ENCODE measurements at places on chromosomes 2 and 18.
A peak's percentile ranks its signal among the peaks of the same experiment; 100 is the strongest.

- ATAC-seq, result no peak
These were observed at the start of gene C1QL2 for GRCh38 chr2:119158563-119159347. TSS of gene C1QL2 (minus strand) at chr2:119158751. CDS start at chr2:119158269, 482 bp downstream.

GRCh38 chr2:145723872-145724271 lies 1204.0 kb upstream of the ZEB2 start:
- no peak for ATAC-seq

GRCh38 chr2:198945496-198945895 lies 512.2 kb downstream of the SATB2 start:
- no peak for ATAC-seq

DNA sequence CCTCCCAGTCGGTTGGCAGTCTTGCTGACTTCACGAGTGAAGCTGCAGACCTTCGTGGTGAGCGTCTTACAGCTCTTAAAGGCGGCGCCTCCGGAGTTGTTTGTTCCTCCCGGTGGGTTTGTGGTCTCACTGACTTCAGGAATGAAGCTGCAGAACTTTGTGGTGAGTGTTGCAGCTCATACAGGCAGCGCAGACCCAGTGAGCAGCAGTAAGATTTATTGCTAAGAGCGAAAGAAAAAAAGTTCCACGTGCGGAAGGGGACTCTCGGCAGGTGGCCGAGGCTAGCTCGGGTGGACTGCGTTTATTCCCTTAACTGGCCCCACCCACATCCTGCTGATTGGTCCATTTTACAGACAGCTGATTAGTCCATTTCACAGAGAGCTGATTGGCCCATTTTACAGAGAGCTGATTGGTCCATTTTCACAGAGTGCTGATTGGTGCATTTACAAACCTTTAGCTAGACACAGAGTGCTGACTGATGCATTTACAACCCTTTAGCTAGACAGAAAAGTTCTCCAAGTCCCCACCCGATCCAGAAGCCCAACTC lies 240.3 kb downstream of the LRATD1 start:
- no peak for ATAC-seq

GRCh38 chr18:79598633-79599175 lies 80.9 kb upstream of the CTDP1 start:
- no peak for ATAC-seq

DNA sequence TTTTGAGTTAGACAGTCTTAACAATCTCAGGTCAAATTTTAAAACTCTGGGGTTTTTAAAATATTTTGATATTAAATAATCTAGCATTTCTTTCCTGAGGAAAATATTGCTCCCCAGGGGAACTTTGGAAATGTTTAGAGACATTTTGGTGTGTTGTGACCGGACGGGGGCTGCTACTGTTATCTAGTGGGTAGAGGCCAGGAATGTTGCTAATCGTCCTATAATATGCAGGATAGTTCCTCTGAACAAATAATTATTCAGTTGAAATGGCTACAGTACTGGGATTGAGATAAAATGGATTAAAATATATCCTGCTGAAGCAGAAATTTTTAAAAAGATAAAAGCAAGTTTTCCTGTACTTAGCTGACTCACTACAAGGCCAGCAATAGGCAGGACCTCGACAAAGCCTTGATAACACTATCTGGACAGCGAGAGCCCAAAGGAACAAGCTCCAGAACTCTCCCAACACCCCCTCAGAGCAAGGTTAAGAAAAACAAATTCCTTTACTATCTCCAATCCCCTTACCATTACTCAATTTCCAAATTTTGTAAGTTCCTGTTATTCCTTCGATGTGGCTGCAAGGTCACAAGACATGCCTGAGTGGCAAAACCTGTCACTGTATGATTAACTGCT lies 1407.4 kb downstream of the SUCLG1 start:
- no peak for ATAC-seq

- ATAC-seq, result no peak
These were observed 462.4 kb upstream of the ACVR2A start for GRCh38 chr2:147382322-147382948.

DNA sequence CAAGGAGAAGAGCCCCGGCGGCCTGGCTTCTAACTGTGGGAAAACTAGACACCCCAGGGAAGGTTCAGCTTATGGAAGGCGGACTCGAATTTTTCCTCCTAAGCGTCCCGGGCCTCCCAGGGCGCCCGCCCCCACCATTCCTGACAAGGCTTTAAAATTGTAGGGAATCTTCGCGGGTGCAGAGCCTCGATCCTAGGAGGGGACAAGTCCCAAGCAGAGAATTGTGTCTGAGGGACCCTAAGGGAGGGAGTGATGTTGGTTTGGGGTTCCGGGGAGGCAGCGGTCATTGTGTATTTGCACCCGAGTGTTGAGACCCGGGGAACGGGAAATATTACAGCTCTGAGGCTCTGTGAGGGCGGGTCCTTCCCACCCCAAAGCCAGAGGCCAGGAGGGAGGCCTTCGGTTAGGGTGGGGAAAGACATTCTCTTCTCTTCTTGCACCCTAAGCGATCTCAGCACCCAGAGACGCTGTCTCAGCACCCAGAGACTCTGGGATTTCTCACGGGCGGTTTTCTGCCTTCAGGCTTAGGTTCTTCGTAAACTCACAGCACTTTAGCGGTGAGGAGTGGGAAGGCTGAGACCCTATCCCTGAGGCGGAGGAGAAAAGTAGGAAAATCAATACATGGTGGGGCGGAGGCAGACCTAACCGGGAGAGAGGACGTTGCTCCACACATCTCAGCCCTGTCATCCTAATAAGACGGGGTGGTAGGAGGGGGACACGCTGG lies 7.6 kb downstream of the OSR1 start:
- ATAC-seq, result no peak

DNA sequence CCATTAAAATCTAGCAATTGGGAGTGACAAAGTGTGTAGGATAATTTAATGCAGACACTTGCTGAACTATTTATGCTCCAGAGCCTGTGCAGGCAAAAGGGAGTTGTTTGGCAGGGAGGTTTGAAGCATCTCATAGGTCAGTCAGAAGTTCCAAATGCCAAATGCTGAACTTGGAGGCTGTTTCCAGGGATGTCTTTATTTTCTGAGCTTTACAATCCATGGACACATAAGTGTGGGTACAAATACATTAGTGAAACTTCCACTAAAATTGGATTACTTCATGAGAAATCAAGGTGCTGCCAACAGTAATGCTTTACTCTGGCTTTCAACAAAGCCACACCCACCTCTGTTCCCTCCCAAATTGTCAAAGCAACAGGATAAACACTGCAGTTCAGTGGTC lies 422.1 kb upstream of the SETBP1 start:
- no peak for ATAC-seq

GRCh38 chr2:212288308-212288707 lies 250.3 kb downstream of the ERBB4 start:
- ATAC-seq, result no peak

DNA sequence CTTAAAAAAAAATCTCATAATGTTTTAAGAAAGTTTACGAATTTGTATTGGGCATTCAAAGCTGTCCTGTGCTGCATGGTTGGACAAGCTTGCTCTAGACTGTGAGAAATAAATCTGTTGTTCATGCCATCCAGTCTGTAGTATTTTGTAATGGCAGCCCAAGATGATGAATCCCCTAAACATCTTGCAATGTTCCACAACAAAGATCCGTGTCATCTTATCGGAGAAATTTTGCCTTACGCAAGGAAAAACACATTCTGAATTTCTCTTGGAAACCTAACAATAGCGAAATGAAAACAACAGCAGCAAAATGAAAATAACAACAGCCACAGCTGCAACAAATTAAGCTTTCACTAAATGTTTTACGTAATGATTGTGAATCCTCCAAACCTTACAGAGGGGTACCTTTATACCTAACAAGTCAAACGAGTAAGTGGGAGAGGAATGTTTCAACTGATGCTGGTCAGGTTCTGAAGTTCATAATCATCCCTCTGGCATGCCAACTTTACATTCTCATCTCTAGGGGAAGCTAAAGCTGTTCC lies 76.1 kb upstream of the RNU4ATAC start:
- ATAC-seq, result no peak

- no peak for ATAC-seq
These were observed 1060.6 kb upstream of the FANCL start for GRCh38 chr2:59301466-59302402.

- ATAC-seq, result no peak
These were observed 1105.1 kb upstream of the PIK3C3 start for GRCh38 chr18:40849886-40850285.

- no peak for ATAC-seq
These were observed 3.1 kb downstream of the RAMP1 start for GRCh38 chr2:237862528-237862895.

- no peak for ATAC-seq
These were observed 70.3 kb downstream of the POLR1A start for GRCh38 chr2:86035376-86035882.

- no peak for ATAC-seq
These were observed 192.1 kb upstream of the NCKAP5 start for GRCh38 chr2:133760376-133760775.

DNA sequence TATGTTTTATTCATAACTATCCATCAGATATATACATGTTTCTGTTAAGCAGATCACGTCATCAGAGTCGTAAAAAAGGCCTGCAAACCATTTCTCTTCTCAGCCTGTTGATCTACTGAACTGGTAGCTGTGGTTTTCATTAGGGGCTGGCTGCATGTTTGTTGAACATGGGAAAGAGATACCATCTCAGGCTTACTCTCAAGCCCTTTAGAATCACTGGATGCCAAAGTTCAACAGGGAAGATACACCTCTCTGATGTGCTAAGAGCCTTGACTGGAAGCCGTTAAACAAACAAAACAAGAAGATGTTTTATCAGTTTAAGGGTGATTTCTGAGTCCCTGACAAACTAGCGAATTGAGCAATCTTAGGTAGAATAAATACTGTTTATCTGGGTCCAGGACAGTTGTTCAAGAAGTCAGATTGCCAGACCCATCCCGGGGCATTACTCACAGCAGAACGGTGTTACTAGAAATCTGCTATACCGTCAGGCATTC lies 94.5 kb upstream of the LMAN1 start:
- no peak for ATAC-seq

DNA sequence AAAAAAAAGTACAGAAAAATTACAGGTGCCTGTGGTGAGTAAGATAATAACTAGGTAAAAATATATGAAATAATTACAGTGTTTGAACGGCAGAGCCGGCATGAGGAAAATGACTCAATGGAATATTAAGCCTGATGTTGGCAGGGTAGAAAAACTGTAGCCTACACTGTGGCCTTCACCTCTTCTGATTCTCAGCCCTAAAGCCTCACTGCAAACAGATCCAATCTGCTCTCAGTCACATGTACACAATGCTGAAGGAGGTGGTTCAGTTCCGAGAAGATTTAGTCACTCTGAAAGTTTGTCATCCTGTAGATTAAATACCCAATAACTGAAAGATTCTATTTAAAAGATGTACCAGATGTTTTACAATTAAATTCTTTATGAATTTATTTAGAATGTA lies 66.9 kb upstream of the MAP3K20 start:
- ATAC-seq, result peak; percentile 27

- no peak for ATAC-seq
These were observed 65.0 kb upstream of the ZNF236 start for GRCh38 chr18:76757335-76757734.

DNA sequence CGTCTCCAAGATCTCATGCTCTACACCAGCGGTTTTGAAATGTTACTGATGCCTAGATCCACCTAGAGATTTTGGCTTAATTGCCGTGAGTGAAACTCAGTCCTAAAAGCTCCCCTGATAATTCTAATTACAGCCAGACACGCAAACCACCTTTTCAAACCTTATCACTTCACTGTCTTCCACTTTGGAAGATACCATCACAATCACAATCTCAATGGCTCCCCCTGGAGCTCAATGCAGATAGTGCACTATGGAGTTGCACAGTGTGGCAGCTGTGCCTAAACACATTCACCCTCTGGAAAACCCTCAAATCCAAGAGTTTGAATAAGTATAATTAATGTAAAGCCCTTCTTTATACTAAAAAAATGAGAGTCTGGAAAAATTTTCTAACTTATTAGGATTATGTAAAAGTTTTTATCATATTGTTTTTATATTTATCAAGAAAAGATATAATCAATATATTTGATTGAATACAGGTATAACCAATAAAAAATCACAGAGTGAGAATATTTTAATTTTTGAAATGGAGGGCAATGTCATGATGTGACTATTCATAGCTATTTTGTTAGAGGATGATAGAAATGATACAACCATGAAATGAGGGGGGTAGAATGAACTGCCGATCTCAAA lies 102.9 kb upstream of the SLC8A1 start:
- no peak for ATAC-seq

- no peak for ATAC-seq
These were observed 155.9 kb upstream of the MAP3K20 start for GRCh38 chr2:172919732-172920131.

DNA sequence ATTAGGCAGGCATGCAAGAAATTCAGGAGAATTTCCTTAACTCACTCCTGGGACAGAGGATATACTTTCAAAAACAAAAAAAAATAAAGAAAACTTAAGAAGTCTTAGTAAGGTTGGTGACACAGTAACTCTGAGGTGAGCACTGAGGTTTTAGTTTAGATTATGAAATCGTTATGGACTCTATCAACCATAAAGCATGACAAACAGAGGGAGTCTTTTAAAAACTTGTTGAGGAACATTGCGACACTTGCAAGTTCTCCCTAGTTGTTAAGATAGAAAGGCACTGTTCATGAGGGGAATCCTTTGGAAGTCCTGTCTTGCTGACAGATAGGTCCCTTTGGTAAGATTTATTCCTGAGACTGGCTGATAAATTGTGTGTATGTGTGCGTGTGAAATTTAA lies 194.3 kb upstream of the ERBB4 start:
- ATAC-seq, result no peak

DNA sequence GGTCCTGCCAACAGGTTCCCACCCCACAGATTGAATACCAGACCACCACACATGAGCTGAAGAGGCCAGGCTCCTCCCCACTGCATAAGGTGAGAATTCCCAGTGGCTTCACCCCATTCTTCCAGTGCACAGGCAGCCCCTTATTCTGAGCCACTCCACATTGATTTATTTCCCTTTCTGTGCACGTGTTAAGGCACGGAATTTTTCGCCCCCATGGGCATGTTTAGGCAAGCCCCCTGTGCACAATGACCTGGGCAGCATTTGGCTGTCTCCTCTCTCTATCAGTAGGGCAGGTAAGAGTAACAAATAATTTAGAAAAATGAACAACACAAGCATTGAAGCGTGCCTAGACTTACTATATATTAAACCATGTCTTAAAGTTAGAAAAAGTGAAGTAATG lies 15.2 kb upstream of the CHAC2 start:
- ATAC-seq, result no peak

DNA sequence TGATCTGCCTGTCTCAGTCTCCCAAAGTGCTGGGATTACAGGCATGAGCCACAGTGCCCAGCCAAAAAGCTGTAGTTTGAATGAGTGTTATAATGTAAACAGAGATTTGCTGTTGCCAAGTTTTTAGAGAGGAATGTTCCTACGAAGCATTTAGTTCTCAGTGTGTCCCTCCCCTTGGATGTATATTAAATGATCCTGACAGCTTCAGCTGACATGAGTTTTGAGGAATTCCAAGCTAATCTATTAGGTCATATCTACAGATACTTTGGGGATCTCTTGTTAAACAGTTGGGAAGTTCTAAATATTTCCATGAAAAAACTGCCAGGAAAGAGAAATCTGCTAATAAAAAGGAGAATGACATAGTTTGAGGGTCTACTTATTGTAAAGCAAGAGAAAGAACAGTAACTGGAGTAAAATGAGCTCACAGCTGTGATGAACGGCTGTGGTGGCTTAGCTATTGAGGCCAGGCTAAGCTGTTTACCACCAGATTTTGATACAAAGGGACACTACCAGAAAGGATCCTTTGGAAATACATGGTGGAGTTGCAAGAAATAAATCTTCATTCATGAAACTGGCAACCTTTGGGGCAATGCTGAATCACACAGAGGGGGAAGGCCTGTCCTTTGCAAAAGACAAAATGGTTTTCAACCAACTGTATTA lies 2.6 kb upstream of the STON1 start:
- no peak for ATAC-seq

GRCh38 chr2:216687646-216688045 lies 7.7 kb downstream of the IGFBP5 start:
- no peak for ATAC-seq

- ATAC-seq, result no peak
These were observed 305.4 kb downstream of the LPIN1 start for GRCh38 chr2:12051831-12052230.

Measured in activated CD4-positive, CD25-positive, alpha-beta regulatory T cell treated with anti-CD3 and anti-CD28 coated beads, Interleukin-2, amount 50 U/mL, for 24 hours (primary cell).